Airway epithelial cell (primary cell): ENCODE measurements at places on chromosomes 11 and 22. TPM values are rescaled to one million over a fixed set of nuclear protein-coding genes. Genes with fewer than 3 reads are reported as not detected.

OR6T1 gene
- not detected in 2 replicates for total RNA-seq

OR5M10 gene
- not detected in 2 replicates for total RNA-seq

CD3G gene
- total RNA-seq = not detected in 2 replicates

CSKMT gene
- 9.3 and 14.3 TPM in 2 replicates for total RNA-seq
